ENCODE measurements at places on chromosomes 3 and 15.

DNA sequence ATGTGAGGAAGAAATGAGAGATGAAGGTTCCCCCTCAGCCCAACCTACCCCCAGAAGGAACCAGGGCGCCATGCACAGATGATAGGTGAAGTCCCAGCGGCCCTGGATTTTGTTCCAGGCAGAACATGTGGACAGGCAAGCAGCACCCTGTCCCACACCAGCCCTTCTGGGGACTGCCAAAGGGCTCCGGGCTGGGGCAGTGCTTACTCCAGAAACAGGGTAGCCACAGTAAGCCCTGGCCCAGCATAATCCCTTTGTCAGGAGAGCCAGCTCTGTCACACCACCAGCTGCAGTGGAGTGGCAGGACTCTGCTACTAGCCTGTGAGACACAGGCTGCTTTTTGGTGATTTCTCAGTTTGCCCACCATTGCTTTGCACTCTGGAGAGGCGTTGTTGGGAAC, 6.3 kb downstream of the FBXL22 start:
- DNase-seq = no peak

- no peak for DNase-seq
Observed at GRCh38 chr3:187746059-187746441, 782 bp upstream of the BCL6 start.

GRCh38 chr3:55801068-55801467, 314.0 kb upstream of the WNT5A start:
- no peak for DNase-seq

GRCh38 chr3:33758864-33759263, 39.6 kb upstream of the PDCD6IP start:
- DNase-seq = no peak

DNA sequence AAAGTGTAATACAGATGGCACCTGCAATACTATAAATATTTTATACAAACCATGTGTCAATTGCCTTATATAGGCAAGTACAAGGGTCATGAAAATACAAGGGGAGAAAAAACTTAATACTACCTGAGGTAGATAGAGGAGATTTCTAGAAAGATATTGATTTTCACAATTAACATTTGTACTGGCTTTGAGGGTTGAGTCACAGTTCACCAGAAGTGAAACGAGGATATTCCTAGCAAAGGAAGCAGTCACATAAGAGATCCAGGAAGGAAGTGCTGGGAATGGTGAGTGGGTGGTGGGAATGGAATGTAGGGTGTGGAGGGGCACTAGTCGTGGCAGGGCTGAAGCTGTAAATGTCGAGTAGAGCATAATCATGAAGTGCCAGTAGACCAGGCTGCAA, 108.7 kb downstream of the P2RY1 start:
- DNase-seq = no peak

DNA sequence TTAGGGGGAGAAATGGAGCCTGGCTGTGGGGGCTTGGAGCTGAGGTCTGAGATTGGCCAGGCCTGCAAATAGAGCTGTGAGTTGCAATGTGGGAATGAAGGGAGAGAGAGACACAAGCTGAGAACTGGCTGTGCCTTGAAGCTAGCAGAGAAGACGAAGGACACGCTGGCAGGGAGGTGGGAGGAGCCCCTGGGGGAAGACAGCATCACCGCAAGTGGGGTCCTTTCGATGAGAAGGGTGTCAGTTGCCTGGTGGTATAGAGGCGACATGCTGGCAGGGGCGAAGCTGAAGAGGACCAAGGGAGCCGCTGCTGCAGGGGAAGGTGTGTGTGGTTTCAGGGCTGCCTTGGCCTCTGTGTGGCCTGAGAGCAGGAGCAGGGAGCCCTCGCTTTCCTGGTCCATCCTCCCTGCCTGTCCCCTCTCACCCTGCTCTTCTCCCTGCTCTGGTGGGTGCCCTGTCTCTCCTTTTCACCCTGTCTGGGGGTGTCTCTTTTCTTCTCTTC, 5.5 kb downstream of the RHCG start:
- DNase-seq = no peak

DNA sequence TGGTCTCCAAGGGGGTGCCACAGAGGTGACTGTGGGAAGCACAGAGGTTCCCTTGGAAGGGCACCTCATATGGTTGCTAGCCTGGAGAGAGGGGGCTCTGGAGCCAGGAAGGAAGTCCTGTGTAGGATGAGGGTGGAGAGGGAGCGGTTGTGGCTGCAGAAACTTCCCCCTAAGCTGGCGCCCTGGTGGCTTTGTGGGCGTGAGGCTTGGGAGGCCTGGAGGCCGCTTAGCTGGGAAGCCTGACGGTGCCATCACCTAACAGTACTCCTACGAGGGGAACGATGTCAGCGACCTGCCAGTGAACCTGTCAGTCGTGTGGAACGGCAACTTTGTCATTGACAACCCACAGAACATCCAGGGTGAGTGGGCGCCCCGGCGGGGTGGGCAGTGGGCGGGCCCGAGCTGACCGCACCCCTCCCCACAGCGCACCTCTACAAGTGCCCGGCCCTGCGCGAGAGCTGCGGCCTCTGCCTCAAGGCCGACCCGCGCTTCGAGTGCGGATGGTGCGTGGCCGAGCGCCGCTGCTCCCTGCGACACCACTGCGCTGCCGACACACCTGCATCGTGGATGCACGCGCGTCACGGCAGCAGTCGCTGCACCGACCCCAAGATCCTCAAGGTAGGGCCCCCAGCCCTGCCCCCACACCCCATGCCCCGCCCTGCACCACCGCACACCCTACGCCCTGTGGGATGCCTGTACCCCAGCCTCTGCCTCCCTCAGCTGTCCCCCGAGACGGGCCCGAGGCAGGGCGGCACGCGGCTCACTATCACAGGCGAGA, 31.0 kb downstream of the PLXNA1 start:
- DNase-seq = no peak

GRCh38 chr15:89985111-89985510, 16.0 kb upstream of the ZNF710 start:
- DNase-seq = no peak

DNA sequence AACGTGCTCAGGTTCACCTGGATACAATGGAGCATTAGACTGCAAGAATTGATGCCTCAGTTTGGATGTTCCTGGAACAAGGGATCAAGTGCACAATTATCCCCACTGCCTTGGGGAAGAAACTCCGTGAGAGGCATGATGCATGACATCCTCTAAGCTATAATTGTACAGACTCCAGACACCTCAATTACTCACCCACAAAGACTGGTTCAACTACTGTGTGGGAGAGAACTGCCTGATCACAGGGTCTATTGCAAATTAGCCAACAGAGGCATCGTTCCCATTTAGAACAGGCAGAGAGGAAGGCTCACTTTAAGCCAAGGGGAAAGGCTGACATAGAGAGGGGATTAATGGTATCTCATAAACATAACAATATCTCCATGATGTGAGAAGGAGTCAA, 43.5 kb downstream of the ARRDC4 start:
- no peak for DNase-seq

- peak; percentile 13 for DNase-seq
Observed at GRCh38 chr3:48952510-48953118, 34.0 kb downstream of the ARIH2 start.

DNA sequence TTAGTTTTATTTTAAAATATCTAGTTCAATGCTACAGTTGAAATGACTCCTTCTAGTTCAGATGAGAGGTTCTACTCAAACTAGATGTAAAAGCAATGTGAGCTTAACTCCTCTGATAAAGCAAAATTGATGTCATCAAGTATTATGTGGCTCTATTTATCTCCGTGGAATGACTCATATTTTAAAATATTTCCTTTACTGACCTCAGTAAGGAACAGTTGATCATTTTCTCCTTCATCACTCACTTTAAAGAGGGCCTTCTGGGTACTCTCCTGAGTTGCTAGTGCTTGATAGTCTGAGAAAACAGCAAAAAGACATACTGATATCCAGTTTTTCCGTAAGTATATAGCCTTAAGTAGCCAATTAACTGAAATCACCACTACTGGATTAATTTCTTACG, 1099.3 kb downstream of the ROBO2 start:
- no peak for DNase-seq

- DNase-seq = no peak
Observed at GRCh38 chr3:193897288-193897687, 238.7 kb upstream of the HES1 start.

- no peak for DNase-seq
Observed at GRCh38 chr15:46682969-46683791, 1034.1 kb upstream of the SEMA6D start.

DNA sequence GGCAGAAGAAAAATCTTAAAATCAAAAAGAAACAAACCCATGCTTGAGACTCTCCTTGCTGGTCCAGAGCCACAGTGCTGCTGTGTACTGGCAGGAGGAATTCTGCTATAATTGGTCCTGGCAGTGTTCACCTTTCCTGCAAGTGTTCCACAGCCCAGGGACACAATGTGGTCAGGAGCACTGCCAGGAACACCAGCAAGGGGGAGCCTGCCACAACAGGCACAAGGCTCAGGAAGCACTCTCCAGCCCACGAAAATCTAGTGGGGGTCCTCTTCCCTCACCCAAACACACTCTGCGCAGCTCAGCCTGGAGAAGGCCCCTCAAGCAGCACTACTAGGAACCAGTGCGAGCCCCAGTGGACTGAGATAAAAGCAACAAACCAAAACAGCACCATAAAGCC, 92.9 kb downstream of the UBE3A start:
- no peak for DNase-seq

- no peak for DNase-seq
Observed at GRCh38 chr15:88108991-88109390, 147.5 kb downstream of the NTRK3 start.

DNA sequence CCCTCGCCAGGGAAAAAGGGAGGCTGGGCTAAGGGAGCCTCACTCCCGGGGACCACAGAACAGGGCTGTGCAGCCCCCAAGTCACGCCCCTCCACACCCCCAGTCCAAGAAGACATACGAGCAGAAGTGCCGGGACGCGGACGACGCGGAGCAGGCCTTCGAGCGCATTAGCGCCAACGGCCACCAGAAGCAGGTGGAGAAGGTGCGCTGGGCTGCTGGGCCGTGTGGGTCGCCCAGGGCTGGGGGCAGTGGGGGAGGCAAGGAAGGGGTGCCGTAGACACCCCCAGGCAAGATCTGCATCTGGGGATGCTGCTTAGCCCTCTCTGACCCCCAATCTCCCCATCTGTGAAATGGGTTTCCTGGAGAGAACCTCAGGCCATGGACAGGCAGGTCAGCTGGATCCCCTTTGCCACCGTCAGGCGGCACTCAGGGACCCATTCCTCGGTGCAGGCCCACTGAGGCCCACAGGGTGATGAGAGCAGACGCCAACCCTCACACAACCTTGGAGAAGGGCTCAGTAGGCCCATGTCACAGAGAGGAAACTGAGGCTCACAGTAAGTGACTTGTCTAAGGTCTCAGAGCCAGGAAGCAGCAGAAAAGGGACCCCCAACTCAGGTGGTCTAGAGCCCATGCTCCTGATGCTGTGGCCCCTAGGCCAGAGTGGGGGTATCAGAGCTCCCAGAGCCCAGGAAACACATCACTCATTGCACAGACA, 33.7 kb downstream of the PSTPIP1 start:
- no peak for DNase-seq

- DNase-seq = peak; percentile 16
Observed at GRCh38 chr15:82108489-82109078, 62.8 kb upstream of the MEX3B start.

DNA sequence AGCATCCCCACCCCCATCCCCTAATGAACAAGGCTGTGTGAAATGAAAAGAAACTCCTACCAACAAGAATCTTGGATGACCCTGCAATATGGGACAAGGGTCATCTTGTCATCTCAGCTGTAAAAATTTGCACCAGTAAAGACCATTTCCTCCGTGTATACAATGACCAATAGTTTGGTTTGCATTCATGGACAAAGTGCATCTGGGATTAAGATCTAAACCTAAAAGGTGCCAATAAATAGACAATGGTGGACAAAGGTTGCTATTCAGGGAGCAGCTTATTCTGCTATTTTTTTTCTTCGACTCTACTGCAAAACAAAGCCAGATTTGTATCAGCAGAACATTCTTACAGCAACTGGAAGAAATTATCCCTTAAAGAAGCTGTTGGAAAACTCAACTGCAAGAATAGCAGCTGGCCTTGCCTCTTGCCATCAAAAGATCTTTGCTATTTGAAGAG, 8.0 kb downstream of the MGLL start:
- no peak for DNase-seq

DNA sequence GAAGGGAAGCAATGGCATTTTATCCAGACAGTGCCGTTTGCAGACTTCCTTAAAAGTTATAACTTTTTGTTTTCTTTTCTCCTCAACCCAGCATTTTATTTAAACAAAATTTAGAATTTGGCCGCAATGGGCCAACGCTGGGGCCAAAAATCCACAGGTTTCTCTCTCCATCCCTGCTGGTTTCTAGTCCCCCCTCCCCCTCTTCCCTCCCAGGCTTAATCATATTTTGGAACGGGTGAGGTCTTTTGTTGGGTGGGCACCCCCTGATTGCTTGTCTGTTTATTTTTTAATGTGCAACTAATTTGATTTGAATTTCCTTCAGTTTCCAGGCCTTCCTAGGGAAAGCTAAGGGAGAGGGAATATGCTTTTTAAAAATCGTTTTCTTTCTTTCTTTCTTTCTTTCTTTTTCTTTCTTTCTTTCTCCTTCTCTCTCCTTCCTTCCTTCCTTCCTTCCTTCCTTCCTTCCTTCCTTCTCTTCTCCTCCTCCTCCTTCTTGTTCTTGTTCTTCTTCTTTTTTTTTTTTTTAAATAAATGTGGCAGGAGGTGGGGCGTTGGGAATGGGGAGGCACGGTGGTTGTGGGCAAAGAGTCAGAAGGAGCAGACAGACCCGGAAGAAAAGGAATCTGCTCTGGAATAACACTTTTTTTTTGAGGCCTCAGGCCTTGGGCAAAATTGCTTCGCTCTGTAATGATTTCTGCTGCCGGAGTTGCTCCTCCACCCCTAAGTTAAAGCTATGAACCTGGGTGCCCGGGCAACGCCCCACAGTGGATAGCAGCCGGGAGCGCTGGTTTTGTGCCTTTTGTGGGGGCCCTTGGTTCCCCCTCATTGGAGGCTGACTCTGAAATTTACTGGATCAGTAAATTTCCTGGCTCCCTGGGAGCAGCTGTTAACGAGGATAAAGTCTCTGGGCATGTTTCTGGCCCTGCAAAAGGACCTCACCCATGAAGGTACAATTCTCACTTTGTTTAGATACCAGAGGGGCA, 1.9 kb downstream of the FNDC3B start:
- DNase-seq = peak; percentile 35

- peak; percentile 69 for DNase-seq
Observed at GRCh38 chr3:33131331-33132018, 17.7 kb downstream of the CRTAP start.

Measured in lung (tissue), 17 donors.